ENCODE measurements at places on chromosomes 5 and 9.

DNA sequence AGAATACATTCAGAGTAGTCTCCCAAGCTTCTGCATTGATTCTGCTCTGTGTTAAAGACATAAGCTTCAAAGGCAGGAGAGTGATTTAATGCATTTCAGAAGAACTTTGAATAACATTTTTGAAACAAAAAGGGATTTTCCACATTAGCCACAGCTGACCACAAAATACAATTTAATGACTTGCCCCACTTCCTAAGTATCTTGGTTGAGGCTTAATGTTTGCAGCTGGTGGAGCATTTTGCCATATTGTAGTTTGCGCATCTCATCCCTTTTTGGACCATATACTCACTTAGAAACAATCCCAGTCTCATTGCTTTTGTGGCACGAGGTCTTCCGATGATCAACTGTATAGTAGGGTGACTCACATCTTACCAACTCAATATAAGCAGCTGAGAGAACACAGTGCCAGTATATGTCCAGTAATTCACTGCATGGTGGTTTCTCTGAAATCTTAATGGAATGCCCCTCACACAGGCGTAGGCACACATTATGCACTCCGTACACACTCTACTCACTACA lies 455.8 kb upstream of the PTGER4 start:
- DNase-seq: no peak

DNA sequence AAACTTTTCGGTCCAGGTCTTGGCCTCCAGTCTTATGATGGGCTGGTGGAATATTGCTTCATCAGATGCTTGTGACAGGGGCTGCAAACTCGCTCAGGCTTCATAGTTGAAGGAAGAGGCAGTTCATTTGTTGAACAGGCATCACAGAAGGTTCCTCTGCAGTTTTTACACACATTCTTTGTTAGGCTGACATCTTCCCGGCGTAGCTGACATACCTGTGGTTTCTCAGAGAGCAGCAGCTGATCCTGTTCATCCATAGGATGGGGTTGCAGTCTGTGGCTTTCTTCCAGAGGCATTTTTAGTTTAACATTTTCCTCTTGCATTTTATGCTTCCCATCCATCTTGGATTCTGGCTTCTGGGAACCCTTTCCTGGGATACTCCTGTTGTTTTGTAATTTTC lies 1255.2 kb downstream of the EFNA5 start:
- no peak for DNase-seq

- DNase-seq: no peak
Observed at GRCh38 chr5:10329446-10329819, 21.7 kb upstream of the CMBL start.

DNA sequence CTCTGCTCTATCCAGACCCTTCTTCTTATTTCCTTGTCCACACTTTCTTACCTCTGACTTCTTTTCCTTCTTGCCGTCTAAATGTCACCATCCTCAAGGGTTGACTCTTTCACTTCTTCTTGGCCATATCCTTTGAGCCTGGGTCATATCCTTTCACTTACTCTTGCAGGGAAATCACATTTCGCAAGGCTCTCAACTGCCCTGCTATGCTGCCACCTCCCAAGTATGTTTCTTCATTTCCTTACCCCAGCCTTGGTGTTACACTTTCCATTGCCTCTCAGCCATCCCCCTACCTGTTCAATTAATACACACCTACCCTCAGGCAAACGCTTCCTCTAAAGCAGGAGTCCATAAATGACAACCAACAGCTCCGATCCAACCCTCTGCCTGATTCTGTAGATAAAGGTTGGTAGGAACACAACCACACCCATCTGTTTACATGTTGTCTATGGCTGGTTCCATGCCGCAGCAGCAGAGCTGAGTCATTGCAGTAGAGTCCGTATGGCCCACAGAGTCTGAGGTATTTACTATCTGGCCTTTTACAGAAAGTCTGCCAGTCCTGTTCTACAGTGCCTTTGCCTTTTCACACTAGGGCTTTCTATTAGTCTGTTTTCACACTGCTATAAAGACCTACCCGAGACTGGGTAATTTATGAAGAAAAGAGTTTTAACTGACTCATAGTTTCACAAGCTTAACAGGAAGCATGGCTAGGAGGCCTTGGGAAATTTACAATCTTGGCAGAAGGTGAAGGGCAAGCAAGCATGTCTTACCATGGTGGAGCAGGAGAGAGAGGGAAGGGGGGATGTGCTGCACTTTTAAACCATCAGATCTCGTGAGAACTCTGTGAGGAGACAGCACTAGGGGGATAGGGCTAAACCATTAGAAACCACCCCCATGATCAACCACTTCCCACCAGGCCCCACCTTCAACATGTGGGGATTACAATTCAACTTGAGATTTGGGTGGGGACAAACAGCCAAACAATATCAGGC lies 97.9 kb downstream of the SV2C start:
- DNase-seq: no peak

DNA sequence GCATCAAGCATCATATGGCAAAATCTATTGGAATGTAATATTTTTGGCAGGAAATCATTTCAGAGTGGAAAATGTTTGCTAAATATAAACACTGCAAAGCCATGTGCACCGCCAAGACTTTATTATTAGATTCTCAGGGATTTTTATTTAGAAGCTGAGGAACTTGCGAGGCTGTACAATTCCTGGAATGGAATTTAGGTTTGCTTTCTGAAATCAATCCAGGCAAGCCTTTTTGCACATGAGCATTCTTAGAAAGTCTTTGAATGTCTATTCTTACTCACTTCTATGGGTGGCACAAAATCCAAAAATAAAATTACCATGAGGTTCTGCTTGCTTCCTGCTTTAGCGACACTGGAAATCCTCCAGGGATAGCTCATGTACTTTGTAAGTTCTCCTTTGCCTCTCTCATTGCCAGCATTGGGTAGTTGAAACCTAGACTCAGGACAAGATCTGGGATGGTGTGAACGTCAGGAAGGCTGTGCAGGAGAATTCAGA lies 71.5 kb upstream of the PALM2AKAP2 start:
- DNase-seq: no peak

DNA sequence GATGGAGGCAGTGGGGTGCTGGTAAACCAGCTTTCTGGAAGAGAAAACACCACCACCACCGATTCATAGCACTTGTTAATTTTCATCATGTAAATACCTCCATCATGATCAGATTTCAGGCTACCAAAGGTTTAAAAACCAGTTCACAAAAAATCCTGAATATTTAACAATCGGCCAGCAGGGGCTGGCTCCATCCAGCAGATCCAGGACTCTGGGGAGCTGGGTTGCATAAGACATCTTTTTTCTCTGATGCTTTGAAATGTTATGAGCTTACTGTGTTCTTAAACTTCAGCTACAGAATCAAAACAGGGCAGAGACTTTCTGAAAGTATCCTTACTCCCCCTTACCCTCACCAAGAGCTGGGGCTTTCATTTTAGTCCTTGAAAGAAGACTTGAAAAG lies 14.6 kb upstream of the RNF183 start:
- DNase-seq: no peak

- DNase-seq: no peak
Observed at GRCh38 chr5:32713361-32713769, 2.2 kb downstream of the NPR3 start.

DNA sequence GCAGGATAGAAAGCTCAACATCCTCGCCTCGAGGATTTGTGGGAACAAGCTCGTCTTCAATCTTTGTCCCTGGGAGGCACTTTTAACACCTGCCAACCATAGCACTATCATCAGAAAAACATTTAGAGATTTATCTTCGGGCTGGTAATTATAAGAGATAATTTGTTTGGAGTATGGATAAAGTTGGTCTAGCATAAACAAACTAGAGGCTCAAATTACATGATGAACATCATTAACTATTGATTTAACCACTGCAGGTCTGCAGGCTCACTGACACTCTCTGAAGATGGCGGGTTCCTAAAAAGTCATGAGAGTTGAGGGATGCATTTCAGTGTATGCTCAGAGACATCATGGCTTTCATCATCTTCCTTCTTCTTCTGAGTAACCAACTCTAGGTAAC lies 25.8 kb upstream of the PCA3 start:
- peak; percentile 84 for DNase-seq

DNA sequence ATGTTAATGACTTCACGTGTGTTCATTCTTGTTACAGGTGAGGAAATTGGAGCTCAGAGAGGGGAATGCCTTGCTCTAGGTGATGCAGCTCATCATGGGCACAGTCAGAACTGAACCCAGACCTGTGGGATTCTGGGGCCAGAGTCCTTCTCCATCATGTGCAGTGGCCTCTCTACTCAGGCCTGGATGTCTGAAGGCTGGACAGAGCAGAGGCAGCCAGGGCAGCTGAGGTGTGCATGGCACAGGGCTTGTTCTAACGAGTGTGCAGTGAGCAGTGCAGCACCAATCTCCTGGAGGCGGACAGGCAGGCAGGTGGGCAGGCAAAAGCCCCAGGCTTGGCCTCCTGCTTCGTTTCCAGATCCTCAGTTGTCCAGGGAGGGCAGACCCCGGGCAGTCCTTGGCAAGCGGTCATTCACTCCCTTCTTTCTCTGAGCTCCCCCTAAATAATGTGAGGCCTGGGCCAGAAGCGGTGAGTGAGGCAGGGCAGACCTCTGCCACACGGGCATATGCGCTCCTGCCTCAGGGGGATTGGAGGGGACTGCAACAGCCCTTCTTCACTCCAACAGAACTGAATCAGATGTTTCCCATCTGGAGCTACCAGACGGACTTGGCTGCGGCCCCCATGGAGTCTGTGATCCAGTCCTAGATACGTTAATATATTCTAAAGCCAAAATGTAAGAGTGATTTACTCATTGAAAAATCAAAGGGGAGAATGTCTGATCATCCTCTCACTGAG lies 68.7 kb upstream of the FSTL4 start:
- DNase-seq: no peak

DNA sequence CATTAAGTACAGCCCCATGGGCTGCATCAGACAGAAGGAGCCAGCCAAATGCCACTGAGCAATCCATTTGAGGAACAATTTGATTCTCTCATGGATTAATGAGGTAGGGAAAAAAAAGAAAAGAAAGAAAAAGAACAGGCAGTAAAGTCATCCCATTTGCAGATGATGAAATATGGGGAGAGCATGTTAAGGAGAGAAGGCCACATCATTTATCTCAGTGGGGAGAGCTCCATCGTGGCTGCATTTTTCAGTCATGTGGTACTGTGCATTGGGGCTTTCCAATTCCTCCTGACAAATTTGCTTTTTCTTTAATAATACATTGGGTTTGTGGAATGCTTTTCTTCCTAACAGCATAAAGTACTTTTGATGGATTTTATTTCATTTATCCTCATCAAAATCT lies 375.2 kb upstream of the TLE4 start:
- no peak for DNase-seq

DNA sequence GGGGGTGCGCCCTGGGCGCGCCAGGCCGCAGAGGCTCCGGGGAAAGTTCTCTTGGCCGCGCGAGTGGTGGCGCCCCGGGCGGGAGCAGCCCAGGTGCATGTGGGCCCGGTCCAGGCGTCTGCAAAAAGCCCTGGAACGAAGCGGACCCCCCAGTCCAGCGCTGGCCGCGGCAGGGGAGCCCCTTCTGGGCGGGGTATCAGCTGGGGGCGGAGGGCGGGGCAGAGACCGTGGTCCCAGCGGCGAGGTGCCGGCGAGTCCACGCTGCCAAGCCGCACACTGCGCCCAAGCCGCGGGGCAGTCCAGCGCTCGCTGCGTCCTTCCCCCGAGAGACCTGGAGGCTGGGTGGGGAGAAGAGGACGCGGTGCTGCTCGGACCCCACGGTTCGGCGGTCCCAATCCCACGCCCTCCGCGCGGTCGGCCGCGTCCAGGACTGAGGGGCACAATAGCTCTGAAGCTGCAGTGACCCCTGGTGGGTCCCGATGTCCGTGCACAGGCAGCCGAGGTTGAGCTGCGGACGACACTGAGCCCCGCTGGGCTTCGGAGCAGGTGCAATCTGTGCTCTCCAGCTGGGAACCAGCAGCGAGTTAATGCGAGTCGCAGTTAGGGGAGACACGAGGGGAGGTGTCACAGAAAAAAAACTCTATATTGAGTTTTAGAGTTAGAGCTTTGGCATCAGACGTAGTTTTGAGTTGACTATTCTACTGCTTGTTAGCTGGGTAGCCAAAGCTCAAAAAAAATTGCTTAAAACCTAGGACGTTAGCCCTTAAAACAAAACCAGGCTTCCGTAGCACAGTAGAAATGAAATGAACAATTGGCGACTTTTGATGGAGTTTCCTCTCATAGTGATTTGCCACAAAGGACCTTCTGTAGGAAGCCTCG lies 1.1 kb upstream of the EPB41L4A start:
- no peak for DNase-seq

GRCh38 chr5:62001640-62002039 lies 304.4 kb upstream of the KIF2A start:
- DNase-seq: no peak

DNA sequence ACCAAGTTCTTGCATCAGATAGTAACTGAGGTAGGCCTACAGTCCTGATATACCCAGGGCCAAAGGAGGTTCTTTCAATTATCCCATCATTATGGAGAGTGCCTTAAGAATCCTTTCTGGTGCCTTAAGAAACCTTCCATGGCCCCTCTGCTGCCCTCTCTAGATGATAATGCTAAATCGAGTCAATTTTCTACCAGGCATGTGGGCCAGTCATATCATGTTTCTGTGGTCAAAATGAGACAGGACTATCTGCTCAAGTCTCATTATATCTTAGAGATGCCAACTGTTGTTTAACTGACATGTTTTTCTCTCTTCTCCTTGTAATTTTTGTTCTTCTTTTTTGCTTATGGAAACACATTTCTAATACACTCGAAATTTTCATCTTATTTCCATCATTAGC lies 127.6 kb downstream of the EDIL3 start:
- DNase-seq: no peak

DNA sequence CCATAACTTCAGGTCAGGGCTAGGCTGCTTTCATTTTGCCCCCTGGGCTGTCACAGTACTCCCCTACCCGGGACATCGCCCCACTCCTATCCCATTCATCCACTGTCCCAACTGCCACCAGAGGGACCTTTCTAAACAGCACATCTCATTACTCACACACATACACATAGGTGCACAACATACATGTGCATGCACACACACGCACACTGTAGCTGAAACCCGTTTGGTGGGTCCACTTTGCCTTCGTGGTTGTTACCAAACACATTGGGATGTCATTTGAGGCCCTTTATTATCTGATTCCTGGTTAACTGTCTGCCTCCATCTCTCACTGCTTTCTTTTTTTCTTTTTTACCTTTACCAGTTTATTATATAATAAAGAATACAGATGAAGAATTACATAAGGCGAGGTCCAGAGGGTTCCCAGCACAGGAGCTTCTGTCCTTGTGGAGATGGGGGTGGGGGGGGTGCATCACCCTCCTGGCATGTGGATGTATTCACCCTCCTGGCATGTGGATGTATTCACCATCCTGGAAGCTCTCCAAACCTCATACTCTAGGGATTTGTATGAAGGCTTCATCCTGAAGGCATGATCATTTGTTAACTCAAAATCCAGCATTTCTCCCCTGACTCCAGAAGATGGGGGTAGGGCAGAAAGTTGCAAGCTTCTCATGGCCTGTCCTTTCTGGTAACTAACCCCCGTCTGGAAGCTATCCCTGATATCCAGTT lies 186.0 kb downstream of the GOLPH3 start:
- no peak for DNase-seq

DNA sequence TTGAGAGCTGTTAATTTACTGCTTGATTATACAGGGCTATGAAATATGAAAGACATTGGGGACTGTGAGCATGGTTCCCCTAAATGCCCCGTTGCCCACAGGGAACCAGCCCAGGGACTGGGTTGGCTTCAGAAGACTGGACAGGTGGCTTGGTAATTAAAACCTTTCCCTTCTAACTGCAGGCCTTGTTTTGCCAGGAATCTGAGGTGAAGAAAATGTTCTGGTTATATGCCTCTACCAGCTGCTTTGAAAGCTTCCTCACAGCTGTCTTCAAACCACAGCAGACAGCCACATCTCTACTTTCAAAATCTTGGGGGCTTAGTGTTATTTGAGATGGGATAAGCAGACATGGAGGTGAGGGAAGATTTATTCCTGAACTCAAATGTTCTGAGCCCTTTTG lies 153.3 kb upstream of the SPRY4 start:
- no peak for DNase-seq

- peak; percentile 82 for DNase-seq
Observed at GRCh38 chr9:113410207-113410864, at the start of the genes C9orf43 and POLE3. Gene C9orf43 (plus strand): TSS chr9:113410747. CDS start chr9:113413494, 2,747 bp downstream. Gene POLE3 (minus strand): TSS chr9:113410675. CDS start chr9:113410293, 382 bp downstream.

All from NCI-H1417 treated with DMSO at 0.1 percent for 48 hours (cell line).